ENCODE measurements at places on chromosomes 2 and 18.
A peak's percentile ranks its signal among the peaks of the same experiment; 100 is the strongest.

DNA sequence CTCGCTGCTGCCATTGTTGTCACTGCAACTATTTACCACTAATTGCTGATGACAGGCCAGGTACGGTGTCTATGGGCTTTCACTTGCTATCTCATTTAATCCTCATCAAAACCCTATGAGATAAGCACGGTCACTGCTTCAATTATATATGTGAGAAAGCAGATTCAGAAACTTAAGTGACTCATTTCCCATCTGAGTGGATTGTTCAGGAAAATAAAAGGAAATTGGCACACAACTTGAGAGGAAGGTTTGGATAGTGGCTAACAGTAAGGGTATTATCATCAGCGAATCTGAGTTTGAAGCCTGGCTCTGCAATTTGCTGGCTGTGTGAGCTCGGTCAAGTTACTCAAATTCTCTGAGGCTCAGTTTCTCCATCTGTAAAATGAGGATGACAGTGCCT lies 196.0 kb downstream of the KCNS3 start:
- no peak for DNase-seq

- no peak for DNase-seq
Observed at GRCh38 chr18:50614838-50615237, 55.0 kb downstream of the MAPK4 start.

- DNase-seq = no peak
Observed at GRCh38 chr2:206832873-206833272, 67.5 kb downstream of the FASTKD2 start.

- DNase-seq = no peak
Observed at GRCh38 chr2:83944191-83944590, 514.9 kb downstream of the SUCLG1 start.

GRCh38 chr2:132373391-132374135 lies 43.0 kb upstream of the GPR39 start:
- no peak for DNase-seq

- no peak for DNase-seq
Observed at GRCh38 chr2:161681046-161681445, 56.8 kb downstream of the SLC4A10 start.

GRCh38 chr2:60641811-60642788 lies 88.6 kb upstream of the BCL11A start:
- no peak for DNase-seq

DNA sequence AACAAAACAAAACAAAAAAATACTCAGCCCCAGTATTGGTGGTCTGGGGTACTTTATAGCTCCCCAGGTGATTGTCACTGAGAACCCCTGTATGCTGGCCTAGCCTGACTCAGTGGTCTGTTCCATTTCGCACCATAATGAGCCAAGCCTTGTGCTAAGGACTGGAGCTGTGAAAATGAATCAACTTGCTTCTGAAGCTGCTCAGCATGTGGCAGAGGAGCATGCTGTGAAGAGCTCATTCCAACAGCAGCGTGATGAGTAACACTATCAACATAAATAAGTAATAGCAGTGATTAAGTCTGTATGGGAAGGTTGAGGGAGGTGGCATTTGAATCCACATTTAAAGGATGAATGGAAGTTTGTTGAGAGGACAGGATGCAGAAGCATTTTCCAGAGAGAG lies 67.2 kb upstream of the ATL2 start:
- no peak for DNase-seq

GRCh38 chr2:222307143-222307756 lies 8.5 kb upstream of the PAX3 start:
- DNase-seq = no peak

- no peak for DNase-seq
Observed at GRCh38 chr2:43724728-43725526, 48.7 kb upstream of the C1GALT1C1L start.

GRCh38 chr18:25005541-25006403 lies 346.2 kb downstream of the ZNF521 start:
- peak; percentile 93 for DNase-seq

DNA sequence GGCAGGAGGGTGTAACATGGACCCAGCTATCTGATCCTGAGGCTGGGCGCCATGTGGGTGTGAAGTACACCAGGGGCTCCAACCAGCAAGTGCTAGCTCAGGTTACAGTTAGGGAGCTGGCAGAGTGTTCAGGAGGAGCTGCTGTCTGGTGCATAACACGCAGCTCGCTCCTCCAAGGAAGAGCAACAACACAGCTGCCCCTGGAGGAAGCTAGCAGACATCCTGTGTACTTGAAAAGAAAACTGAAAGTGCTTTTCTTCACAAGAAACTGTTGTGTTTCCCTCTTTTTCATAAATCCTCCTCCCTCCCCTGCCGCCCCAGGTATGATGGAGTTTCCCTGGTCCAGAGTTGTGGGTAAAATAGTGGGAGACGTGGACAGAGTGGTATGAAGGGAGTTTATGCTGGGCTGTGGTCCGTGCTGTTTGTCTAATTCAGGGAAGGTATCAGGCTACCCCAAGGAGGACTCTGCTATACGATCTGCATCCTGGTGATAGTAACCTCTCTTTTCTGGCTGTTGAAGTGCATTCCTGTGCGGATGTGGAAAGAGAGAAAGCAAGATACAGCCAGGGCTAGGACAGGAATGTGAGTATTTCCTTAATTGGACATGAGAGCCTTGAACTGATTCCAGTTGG lies 6.1 kb upstream of the LBH start:
- peak; percentile 71 for DNase-seq

DNA sequence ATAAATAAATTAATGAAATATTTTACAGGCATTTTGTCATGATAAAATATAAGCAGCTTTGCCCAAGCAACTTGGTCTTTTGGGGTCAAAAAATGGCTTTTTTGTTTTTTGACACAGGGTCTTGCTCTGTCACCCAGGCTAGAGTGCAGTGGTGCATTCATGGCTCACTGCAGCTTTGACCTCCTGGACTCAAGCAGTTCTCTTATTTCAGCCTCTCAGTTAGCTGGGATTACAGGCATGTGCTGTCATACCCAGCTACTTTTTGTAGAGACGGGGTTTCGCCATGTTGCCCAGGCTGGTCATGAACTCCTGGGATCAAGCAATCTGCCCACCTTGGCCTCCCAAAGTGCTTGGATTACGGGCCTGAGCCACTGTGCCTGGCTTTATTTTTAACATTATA lies 51.0 kb downstream of the ABI2 start:
- DNase-seq = no peak

DNA sequence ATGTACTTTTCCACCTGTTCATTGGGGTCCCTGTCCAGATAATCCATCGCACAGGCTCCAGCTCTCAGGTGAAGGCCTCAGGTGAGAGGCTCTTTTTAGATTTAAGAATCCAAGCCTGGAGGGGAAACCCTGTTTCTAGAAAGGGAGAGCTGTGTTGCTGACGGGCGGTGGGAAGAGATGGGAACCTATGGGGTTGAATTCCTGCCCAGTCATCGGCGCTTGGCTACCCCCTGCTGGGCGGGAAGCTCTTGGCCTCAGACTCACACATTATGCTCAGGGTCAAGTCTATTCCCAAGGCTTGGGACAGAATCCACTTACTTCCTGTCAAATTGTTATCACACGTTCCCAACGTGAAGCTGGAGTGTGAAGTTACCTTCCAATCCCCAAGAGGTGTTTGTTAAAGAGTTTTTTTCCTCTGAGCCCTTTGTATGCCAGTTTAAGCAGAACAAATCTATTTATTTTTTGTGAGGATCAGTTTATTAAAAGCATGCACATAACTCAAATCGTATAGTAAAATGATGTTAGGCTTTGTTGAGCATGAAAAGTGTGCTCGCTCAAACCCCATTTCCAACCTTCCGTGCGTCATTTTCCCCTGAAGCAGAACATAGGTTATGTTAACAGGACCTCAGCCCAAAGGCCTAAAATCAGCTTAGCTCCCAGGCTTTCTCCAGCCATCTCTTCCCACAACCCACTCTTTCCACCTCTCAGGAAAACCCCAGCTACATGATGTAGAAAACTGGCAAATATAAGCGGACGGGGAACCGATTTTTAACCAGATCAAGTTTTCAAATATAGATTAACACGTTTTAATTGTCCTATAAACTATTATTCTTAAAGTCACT lies 181.7 kb upstream of the ETAA1 start:
- DNase-seq = no peak

Data from DMS79 treated with DMSO at 0.1 percent for 48 hours (cell line).